Cerebellar nuclear complex (tissue), 1 donor: ENCODE measurements at places on chromosomes 12 and 14.

GRCh38 chr14:31271648-31272047 lies 64.1 kb upstream of the HECTD1 start:
- DNase-seq = no peak

DNA sequence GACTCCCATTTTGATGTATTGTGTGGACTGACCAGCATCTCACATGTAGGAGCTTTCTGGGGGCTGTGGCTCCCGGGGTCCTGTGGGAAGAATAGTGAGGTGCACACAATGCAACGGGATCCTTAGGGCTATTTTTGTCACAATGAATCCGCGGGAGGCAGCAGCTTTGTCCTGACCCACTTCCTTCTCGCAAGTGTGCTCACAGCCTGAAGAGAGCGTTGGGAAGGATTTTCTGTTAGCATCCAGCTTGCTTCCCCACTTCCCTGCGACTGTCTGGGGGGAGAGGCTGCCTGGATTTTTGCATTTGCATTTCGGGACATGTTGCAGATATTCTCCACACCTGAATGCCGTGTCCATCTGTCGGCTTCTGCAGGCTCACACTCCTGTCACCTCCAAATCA lies 31.9 kb downstream of the FZD10 start:
- DNase-seq = no peak

DNA sequence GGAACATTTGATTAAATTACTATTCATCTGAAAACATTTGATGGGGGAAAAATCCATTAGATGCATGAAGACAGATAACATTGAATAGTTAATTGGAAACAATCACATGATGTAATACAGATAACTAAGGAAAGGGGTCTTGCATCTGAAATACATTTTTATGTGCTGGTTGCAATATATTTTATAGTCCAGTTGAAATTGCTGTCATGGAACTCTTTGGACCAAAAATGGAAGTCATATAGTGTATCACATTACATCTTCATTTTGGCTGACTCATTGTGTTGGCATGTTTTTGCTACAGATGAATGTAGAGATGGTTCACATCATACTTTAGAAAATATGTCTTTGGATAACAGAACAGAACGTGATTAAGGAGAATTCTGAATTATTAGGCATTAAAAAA lies 43.0 kb upstream of the GNPNAT1 start:
- no peak for DNase-seq

DNA sequence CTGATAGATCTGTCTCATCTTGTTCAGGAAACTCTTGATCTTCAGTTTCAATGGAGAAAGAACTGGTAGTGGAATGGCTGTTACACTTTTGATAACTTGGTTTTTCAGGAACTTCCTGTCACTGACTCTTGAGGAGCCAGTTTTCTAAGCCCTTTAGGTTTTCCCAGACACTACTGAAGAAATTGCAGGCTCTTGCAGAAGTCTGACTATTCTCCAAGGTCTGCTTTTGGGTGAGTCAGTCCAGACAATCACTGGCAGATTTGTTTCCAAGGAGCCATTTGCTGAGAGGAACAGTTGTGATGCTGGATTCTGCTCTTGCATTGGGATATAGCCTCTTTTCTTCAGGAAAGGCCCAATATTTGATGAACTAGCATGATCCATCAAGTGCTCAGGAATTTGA lies 468.0 kb downstream of the FUT8 start:
- no peak for DNase-seq

GRCh38 chr14:102080183-102081080 lies 6.4 kb downstream of the HSP90AA1 start:
- no peak for DNase-seq

DNA sequence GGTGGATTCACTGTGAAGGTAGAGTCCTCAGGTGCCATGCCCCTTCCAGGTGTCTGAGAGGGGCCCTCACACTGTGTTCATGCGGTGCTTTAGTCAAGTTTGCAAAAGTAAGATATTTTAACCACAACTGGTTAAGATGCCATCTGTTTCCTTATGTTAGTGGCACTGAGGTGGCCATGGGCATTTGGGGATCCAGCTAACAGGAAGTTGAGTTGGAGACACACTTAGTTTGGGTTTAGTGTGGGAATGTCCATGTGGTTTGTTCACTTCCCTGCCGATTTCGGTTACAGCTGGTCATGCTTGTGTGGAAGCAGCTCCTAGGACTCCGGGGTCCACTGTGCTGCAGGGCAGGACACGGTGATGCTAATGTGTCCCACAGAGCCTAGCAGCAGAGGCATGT lies 17.3 kb upstream of the ABHD12B start:
- no peak for DNase-seq

DNA sequence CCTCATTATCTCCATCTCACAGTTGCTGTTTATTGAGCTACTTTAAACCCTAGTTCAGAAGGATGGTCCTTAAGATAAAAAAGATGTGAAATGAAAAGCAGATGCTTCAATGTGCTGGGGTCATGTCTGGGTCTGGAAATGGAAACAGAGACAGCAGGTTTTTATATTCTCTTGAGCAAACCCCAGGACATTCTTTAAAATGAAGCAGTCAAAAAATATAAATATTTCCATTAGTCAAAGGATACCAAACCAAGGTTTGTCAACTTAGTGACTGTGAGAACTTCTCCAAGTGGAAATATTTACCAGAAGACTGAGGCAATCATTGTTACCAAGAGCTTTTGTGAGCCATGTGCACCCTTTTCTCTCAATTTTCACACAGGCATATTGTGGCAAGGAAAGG lies 102.5 kb upstream of the DIO2 start:
- DNase-seq = no peak

DNA sequence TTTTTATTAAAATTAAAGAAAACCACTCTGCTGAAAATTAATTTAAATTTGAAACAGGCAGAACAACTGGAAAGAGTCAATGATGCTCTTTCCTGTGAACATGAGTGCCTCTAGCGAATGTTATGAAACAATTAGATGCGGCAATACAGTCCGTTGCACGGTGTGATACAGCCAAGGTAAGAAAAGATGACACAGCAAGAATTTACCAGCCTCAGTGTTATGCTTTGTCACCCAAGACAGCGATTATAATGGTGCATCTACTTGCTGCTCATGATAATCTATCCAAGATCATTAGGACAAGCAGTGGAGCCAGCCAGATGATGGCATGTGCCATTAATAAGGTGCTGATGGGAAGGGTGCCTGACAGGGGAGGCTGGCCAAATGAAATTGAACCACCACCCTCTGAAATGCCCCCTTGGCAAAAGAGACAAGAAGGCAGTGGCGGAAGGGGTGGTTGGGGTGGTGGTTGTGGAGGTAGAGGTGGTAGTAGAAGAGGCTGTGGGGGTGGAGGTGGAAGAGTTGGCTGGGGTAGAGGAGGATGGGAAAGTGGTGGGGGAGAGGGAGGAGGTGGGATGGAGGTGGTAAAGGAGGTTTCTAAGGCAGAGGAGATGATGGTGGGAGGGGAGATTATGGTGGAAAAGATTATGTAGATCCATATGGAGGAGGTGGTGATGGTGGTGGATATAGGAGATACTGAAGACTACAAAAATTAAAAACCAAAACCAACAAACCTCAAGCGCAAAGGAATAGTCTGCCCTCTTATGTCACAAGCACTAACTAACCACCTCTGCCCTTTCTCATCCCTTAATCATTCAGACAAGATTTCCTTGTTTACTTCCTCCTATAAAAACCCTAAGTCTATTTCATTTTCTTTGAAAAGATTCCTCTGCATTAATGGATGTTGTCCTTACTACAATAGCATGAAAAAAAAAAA lies 4.0 kb upstream of the RESF1 start:
- DNase-seq = no peak

- no peak for DNase-seq
Observed at GRCh38 chr12:127903146-127903545, 363.8 kb upstream of the TMEM132C start.

DNA sequence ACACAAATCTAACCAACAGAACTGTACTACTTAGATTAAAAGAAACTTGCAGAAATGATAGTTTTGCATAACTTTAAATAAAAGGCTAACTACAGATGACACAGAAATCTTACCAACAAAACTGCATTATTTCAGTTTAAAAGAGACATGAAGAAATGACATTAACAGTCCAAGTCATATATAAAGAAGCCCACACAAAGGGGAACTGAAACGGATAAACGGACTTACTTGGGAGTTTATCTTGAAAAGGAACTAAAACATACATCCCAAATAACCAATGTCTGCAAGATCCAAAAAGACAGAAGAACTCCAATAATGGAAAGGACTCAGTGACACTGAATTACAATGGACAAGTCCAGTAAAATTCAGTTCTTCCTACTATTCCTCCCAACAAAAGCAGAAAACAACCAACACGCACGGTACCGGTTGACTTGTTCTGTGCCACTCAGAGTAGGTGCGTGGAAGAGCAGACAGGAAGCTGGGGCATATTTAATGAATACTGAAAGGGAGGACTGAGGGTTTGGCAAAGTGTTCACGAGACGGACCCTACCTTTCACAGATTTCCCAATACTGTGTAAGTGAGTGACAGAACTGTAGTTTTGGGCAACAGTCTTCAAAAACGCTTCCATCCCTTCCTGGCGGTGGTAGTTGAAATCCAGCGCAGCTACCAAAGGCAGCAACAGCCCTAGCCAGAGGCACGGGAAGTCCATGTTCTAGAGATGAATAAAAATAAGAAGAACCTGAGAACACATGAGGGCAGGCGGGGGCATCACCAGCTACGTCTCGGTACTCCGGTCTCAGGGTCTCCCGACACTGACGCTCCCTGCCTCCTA lies 627 bp downstream of the CPM start:
- DNase-seq = no peak

DNA sequence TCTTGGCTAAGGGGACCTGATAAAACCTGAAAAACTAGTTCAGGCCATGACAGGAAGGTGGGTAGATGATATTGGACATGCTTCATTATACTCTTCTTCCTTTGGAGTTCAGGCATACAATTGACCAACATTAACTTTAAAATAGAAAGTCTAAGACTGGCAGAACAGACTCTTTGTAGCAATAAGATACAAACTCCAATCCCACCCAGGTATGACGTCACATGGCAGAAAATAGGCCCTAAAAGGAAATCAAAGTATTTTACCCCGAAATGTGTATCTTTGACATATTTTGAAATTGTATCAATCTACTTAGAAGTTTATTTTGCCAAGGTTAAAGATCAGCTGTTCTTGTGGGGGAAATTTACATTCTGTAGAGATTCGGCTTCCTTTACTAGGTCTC lies 198.1 kb upstream of the LRIG3 start:
- no peak for DNase-seq

DNA sequence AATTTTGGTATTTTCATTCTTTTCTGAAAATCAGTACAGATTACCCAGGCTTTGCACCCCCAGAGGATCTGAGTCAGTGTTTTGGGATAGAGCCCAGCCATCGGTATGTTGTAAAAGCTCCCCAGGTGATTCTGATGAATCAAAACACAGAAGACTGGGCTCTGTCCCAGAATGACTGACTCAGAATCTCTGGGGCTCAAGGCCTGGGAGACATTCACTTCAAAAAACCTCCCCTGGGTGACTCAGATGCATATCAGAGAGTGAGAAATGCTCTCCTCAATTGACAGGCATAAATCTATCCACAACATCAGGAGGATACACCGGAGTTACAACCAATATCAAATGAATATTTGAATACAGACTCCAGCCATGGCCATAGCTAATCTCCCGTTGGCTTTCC lies 32.6 kb downstream of the SLC35F4 start:
- DNase-seq = no peak

DNA sequence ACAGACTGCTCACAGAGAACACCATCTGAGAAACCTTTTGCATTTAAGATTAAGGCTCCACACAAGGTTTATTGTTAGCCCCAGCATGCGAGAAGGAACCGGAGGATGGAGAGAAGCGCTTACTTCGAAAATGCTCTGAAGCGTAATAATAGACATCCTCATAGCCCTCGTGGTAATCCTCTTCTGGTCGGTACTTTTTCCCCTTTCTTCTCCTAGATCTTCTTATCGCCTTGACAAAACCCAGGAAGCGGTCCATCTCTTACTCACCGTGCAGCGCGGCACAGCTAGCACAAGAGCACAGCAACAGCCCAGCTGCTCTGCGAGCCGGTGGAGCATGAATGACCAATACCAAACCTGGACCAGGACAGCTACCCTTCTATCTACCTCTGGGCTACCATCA lies 125.1 kb upstream of the GRIP1 start:
- DNase-seq = no peak

DNA sequence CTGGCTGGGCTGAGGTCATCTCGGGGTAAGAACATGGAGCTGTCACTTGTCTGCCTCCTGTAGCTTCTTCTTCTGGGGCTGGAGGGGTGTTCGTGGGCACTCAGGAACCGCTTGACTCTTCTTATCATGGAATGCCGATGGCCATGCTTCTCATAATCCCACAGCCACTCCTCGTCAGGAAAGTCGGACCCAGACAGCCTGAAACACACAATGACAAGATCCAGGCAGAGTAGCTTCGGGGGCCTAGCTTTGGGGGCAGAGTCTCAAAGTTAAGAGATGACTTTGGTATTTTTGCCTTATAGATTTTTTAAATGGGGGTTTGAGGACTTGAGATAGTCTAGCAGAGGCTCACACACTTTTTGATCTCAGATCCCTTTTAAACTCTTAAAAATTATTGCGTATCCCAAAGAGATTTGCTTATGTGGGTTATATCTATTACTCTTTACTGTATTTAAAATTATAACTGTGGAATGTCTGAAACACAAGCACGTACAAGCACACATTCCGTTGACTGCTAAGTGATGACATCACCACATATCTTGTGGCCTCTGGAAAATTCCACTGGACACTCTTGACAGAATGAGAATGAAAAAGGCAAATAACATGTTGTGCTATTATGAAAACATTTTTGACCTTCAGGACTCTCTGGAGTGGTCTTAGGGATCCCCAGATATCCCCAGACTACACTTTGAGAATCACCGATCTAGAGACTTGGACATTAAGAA lies 43.3 kb downstream of the BEST3 start:
- DNase-seq = no peak

- no peak for DNase-seq
Observed at GRCh38 chr12:108811411-108812180, 45.8 kb downstream of the SSH1 start.

- no peak for DNase-seq
Observed at GRCh38 chr14:53306267-53306721, 153.2 kb upstream of the DDHD1 start.

- no peak for DNase-seq
Observed at GRCh38 chr12:53427905-53428594, 4.4 kb downstream of the AMHR2 start.

GRCh38 chr14:77580477-77580876 lies 36.0 kb downstream of the SPTLC2 start:
- DNase-seq = no peak

GRCh38 chr12:17197971-17198370 lies 592.0 kb upstream of the LMO3 start:
- DNase-seq = no peak

GRCh38 chr12:41174602-41175001 lies 13.5 kb upstream of the PDZRN4 start:
- DNase-seq = no peak

GRCh38 chr14:54489318-54489683 lies 521 bp upstream of the GMFB start:
- no peak for DNase-seq

DNA sequence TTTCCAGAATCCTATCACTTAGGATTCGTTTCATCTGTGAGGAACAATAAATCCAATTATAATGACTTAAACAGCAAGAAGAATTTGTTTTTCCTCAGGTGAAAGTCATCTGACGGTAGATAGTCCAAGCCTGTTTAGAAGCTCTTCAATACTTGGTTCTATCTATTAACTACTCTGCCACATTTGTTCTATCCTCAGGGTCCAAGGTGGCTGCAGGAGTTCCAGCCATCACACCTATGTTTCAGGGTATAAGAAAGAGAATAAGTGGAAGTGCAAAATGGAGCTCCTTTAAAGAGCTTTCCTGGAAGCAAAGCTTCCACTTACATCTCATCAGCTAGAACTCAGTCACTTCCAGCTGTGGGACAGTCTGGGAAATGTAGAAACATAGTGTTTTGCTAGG lies 72.1 kb upstream of the CCDC60 start:
- DNase-seq = no peak

- DNase-seq = no peak
Observed at GRCh38 chr14:75282170-75282554, 3.5 kb downstream of the FOS start.
